ENCODE measurements at places on chromosomes 12 and 14.

GRCh38 chr12:109455706-109456105 lies 21.4 kb downstream of the KCTD10 start:
- no peak for DNase-seq

- DNase-seq = no peak
Measured at GRCh38 chr12:111488271-111488670, 82.5 kb downstream of the SH2B3 start.

DNA sequence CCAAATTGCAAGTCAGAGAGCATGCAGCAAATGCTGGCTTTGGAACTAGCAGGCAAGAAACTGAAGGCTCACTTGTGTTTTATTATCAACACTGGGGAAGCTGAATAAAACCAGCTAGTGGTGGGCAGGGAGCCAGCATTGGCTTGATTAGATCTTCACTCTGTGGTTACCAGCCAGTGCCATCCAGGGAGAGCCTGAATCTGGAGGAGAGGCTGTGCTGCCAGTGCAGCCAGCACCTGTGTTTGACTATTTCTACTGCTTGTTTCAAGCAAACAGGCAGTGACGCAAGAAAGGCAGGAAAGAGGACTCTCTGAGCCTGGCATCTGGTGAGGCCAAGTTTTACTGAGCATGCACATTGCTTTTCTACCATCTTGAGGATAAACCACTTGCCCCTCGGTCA lies 247.0 kb downstream of the PHLDA1 start:
- DNase-seq = no peak

- DNase-seq = peak; percentile 20
Measured at GRCh38 chr14:73786636-73787485, 64.8 kb upstream of the PTGR2 start.

DNA sequence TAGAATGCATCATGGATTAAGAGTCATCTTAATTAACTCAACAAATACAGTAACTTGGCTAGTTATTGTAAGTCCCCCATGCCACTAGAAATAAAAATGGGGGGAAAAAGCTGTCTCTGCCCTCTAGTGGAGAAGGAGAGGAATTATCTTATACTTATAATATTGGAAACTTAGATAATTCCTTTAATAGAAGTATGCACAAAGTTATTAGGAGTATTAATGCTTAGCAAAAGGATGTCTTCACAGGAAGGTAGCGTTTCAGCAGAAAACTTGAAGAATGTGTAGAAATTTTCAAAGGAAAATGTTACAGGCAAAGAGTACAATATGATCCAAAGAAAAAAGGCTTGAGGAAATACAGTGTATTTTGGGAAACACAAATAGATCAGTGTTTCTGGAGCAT lies 19.8 kb downstream of the OR5AU1 start:
- peak; percentile 34 for DNase-seq

DNA sequence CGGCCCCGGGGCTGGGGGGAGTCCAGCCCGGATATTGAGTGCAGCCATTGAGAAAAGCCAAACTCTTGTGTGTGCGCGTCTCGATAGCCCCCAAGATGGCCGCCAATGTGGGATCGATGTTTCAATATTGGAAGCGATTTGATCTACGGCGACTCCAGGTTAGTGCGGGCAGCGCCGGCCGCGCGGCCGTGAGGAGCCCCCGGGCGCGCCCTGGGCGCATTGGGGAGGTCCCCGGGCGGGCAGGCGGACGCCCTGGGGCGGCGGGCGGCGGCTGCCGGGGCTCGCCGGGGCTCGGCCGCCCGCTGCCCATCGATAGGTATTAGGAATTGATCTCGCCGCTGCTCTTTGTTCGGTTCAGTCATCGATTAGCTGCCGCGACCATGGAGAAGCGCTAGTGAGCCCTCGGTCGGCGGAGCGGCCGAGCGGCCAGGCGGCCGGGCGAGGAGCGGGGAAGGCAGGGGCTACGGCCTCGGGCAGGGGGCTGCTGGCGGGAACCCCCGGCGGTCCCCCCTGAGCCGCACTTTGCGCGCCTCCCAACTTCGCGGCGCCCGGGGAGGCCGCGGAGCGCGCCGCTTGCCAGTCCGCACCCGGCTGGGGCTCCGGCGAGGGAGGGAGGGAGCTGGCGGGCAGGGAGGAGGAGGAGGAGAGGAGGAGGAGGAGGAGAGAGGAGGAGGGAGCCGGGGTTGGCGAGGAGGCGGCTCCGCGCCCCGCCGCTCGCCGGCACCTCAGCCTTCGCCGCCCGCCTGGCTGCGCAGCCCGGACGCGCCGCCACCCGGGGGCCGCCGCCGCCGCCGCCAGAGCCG lies 113.9 kb upstream of the MYL2 start:
- DNase-seq = no peak

DNA sequence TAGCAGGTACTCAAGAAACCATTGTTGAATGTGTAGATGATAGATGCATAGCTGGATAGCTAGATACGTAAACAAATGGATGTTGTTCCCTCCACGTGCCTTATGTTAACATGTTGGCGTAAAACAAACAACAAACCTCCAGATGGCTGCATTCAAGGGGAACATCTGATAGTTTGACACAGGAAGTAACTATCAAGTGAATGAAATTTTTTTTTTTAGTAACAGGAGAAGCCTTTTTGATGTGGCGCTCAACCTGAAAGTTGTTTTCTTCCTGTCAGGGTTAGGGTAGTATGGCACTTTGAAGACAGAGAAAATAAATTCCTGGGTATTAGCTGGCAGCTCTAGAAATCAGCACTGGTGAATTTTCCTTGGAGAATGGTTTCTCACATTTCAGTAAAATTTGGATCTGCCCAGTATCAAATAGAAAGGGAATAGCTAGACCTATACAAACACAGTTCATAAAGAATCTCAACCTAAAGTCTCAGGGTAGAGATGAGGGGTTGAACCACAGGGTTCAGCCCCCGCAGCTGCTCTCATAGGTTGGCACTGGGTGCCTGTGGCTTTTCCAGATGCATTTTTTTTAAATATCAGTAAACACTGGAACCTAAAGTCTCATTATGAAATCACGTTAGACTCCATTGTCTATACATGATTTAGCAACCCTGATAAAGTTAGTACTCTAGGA lies 18.8 kb upstream of the RAP1B start:
- no peak for DNase-seq

GRCh38 chr12:69052613-69053408 lies 119.8 kb upstream of the CPM start:
- DNase-seq = no peak

GRCh38 chr14:95832012-95832411 lies 44.6 kb upstream of the TUNAR start:
- no peak for DNase-seq

- no peak for DNase-seq
Measured at GRCh38 chr12:132329720-132330548, 545 bp upstream of the GALNT9 start.

DNA sequence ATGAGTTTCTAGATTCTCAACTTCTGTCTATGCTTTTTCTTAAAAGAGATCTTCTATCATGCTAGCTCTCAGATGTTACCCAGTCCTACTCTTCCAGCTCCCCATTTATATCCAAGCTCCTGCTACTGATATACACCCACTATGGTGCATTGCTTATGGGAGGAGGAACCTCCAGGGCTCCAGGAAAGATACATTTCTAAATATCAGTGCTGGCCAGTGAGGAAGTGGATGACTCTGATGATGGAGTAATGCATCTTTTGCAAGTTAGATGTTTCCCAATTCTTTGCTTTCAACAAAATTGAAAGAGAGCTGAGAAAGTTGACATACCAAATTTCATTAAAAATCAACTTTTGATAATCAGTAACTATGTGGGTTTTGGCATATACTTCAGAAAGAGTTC lies 105.7 kb upstream of the RESF1 start:
- DNase-seq = peak; percentile 90

DNA sequence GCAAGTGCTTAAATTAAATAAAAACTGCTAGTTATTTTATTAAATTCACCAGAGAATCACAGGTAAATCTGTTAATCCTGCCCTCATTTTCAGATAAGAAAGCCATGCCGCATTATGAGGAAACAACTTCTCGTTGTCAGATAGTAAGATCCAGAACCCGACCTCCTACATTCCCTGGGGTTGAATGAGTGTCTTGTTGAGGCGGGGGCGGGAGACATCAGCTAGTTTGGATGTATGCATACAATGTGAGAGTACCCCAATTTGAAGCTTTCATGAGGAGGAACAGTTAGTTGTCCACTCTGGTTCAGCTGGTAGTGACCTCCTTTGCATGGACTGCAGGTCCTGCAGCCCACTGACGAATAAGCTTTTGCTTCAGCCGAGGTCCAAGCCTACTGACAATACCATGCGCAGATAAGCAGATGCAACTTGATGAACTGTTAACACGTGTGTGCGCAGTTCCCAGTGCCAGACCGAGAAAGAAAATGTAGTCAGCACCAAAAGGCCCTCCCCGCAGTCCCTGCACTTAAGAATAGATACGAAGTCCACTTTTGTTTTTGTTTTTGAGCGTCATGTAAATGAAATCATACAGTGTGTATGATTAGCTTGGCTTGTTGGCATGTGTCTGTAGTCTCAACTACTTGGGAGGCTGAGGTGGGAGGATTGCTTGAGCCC lies 34.9 kb downstream of the EVL start:
- no peak for DNase-seq

DNA sequence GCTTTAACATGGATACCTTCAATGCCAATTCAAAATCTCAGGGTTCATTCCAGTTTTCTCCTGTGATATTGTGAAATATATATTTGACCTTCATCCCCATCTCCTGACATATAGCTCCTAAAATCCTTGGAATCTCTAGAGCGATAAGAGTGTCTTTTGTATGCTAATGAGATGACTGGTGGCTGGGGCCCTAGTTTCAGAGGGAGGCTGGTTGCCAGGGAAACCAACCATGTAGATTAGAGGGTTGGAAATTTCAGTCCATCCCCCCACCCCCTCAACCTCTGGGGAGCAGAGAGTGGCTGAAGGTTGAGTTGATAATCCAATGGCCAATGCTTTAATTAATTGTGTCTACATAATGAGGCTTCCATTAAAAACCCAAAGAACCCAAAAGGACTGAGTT lies 59.4 kb downstream of the SDR9C7 start:
- DNase-seq = no peak
